ENCODE measurements at places on chromosomes 3 and 15.
A peak's percentile ranks its signal among the peaks of the same experiment; 100 is the strongest.

- DNase-seq = no peak
These were observed 57.8 kb upstream of the TBC1D5 start for GRCh38 chr3:17800232-17800631.

DNA sequence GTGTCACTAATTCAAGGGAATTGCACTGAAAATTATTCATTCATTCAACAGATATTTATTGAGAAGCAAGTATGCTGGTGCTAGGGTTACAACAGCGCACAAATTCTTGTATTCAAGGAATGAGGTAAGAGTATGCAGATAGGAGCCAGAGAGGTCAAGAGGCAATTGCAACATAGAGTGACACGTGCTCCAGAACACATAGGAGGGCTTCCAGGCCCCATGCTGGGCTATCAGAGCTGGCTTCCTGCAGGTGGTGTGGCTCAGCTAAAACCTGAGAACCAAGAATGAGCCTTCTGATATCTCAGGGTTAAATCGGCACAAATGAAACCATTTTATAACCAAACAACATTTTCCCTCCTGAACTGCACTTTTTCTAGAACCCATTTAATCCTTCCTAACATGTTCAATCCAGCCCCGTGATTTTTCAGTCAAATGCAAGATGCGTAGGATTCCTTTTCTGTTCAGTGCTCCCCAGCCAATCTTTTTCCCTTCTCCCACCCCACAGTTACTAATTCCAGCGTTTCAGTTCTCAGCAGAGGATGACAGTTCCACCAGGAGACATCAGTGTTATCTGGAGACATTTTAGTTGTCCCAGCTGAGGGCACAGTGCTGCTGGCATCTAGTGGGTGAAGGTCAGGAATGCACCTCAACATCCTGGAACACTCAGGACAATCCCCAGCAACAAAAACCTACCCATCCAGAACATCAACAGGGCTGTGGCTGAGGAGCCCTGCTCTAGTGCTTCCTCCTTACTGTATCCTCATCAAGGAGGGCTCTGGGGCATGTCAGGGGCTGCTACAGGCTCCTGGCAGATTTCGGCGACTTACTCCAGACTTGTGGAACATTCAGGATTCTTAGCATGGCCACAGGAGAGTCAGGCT is 13.1 kb downstream of the CCR5AS start:
- DNase-seq = no peak

- DNase-seq = peak; percentile 50
These were observed 109.2 kb downstream of the EPHB1 start for GRCh38 chr3:134904241-134904771.

DNA sequence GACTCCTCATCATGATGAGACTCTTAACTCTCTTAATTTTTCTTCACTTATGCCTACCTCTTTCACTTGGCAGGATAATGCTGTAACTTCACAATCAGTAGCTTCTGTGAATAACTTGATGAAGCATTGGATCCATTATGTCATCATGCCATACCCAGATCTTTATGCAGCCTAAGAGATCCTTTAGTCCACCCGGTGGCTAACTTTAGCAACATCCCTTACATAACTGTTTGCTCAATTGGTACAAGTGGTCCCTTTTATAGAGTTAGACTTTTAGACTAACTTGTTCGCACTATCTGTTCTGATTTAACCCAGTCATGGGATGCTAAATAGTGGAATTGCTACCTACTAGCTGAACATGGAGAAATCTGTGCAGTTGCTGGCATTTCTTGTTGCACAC is 184.5 kb downstream of the USP13 start:
- no peak for DNase-seq

GRCh38 chr15:68249058-68249713 is 19.7 kb upstream of the CLN6 start:
- DNase-seq = no peak

GRCh38 chr15:80991421-80991820 is 1.8 kb upstream of the MESD start:
- DNase-seq = no peak

- DNase-seq = no peak
These were observed 93.5 kb upstream of the ARRDC4 start for GRCh38 chr15:97866959-97867358.

DNA sequence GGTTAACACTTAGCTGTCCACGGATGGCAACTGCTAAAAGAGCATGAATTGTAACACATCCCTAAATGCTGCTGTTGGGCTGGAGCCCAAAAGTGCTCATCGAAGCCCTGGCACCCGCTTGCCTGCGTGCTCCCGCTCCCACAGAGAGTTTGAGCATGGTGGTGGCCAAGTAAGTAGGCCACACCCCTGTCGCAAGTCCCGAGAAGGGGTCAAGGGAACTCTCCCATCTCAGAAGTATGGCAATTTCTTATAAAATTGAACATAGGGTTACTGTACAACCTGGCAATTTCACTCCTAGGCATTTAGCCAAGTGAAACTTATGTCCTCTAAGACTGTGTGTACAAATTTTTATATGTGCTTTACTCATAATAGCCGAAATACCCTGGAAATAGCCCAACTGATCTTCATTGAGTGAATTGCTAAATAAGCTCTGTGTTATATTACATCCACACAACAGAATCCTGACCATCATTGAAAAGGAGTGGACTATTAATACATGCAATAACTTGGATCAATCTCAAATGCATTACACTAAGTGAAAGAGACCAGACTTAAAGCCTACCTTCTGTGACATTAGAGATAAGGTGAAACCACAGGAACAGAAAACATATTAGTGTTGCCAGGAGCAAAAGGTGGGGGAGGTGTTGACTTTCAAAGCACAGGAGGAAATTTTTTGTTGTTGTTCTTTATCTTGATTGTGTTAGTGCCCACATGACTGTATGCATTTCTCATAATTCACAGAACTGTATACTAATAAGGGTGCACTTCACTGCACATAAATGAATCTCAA is 1.5 kb upstream of the GCSAM start:
- no peak for DNase-seq

GRCh38 chr3:193744048-193744821 is 151.2 kb downstream of the OPA1 start:
- no peak for DNase-seq

GRCh38 chr3:56902468-56903160 is 100.9 kb upstream of the ARHGEF3 start:
- no peak for DNase-seq

- no peak for DNase-seq
These were observed 86.6 kb downstream of the FMN1 start for GRCh38 chr15:33107950-33108349.

DNA sequence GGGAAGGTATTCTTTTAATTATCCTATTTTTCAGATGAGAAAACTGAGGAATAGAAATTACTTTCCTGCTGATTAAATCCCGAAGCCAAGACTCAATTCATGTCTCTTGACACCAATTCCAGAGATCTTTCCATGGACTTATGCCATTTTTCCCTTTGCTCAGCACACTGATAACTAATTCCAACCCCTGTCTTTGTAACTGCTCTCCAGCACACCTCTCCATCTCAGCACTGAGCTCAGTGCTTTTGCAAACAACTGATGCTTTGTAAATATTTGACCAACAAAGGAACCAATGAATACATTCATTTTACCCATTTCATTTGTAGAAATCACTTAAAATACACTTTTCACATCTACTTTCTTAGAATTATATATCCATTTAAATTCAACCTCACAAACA is 249.1 kb downstream of the IL5RA start:
- DNase-seq = no peak

- DNase-seq = no peak
These were observed 50.4 kb downstream of the TFDP2 start for GRCh38 chr3:142098964-142099363.

GRCh38 chr15:37907136-37907535 is 27.3 kb upstream of the TMCO5A start:
- no peak for DNase-seq

- DNase-seq = no peak
These were observed 31.5 kb upstream of the TM4SF4 start for GRCh38 chr3:149442851-149443544.

DNA sequence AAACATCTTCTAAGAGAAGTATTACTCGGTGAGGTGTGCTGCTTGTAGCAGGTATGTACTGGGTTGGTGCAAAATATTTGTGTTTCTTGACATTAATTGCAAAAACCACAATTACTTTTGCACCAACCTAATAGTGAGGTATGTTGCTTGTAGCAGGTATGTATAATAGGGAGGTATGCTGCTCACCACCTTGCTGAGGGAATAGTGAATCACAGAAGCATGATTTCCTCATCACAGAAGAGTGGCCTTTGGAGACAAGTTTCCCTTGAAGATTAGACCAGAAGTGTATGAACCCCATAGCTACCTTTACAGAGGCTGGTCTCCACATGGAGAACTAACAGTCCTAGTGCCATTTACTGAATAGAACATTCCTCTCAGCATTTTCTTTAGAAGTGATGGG is 15.5 kb downstream of the DCP1A start:
- no peak for DNase-seq

GRCh38 chr3:89762405-89762804 is 655.0 kb downstream of the EPHA3 start:
- DNase-seq = no peak

DNA sequence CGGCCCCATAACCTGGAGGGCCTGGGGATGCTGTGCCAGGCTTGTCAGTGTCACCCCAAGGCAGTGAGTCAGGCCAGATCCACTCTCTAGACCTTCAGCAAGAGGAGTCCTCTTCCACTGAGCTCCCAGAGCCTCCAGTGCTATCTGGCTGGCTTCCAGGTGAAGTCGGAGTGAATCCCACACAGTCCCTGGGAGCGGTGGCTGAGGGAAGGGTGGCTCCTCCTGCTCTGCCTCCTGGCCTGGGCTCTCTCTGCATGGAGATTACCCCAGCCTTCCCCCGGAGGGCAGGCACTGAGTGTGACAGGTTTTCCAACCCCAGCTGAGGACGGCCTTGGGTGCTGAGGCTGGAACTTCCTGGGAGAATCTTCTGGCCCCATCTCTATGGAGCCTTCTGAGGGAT is 82.7 kb downstream of the EPHB1 start:
- no peak for DNase-seq

GRCh38 chr3:12797892-12798558 is 1.5 kb downstream of the CAND2 start:
- no peak for DNase-seq

GRCh38 chr3:44478055-44478468 is 592 bp upstream of the ZNF445 start:
- DNase-seq = no peak

GRCh38 chr3:15319575-15319974 is 12.8 kb downstream of the SH3BP5 start:
- no peak for DNase-seq

- no peak for DNase-seq
These were observed 26.4 kb upstream of the CORO2B start for GRCh38 chr15:68552344-68552743.

DNA sequence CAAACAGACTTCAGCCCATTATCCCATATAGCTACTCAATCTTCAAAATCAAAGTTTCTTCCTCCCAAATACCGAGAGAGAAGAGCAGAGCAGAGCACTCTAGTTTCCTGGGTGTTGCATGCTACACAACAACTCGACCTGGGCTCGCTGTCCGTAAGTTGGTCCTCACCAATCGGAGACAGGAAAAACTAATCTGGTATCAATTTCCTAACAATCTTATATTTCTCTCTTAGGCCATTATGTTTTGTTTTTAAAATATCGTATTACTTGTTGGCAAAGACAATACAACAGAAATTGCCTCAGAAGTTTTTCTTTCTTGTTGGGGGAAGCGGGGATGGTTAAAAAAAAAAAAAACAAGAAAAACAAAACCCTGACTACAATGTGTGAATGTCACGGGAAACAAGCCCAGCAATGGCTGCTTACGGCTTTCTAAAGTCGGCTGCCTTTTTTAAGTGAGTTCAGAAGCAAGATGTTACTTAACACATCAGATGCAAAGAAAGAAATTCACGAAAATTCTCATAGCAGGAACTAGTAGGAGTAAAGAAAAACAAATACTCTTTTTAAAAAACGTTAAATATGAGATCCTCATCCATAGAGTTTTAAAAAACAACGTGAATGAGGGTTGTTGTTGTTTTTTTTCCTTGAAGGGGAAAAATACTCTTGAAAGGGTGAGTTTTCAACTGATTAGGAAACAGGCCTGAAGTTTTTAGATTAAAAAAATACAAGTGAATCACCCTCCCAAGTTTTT is 1.9 kb downstream of the VGLL4 start:
- no peak for DNase-seq

GRCh38 chr3:197076415-197076814 is 46.8 kb upstream of the MELTF start:
- DNase-seq = no peak

DNA sequence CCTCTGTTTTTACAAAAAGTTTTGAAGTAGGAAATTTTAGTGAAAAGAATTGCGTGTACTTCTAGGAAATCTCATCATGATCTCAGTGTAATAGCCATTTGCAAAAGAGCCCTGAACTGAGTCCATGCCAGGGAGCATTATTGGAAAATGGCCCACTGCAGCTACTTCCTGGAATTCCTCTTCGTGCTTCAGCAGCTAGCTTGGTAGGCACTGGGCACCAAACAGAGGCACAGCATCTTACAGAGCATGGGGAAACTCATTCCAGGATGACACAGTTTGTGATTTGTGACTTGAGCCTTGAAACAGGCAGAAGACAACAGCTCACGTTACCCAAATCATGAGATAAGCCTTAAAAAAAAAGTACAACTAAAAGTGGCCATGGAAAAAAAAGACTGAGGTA is 179.1 kb downstream of the WDR72 start:
- no peak for DNase-seq

DNA sequence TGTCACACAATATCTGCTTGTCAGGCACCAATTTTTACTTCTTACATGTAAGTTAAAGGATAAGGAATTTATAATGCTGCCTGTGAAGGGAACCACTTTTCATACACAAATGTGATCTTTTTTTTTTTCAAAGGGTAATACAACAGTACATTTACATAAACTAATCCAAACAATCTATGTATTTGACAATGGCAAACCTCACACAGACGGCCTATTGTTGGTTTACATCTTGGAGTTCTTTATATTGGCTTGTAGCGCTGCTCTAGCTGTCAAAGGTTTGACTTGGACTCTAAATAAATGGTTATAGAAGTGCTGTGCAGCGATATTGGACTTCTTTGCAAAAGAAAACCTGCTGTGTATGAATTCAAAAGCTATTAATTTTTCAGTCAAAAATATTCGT is 598.0 kb downstream of the FOXP1 start:
- DNase-seq = no peak

- peak; percentile 51 for DNase-seq
These were observed 61.7 kb upstream of the AKAP13 start for GRCh38 chr15:85318732-85319076.

DNA sequence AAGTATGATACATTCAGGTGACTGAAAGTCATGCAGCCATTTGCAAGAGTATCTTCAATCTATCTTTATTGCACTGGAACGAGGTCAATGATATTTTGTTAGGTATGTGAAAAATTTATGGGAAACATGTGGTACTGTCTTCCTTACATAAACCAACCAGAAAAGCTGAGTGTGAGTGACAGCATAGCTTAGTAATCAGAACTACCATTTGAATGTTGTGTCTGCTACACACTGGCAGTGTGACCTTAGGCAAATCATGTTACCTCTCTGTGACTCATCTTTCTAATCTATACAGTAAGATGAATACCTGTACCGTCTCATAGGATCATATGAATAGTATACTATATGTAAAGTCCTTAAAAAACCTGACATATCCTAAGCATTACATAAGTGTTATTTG is 337.9 kb upstream of the IL12A start:
- no peak for DNase-seq

Measured in stimulated activated naive CD8-positive, alpha-beta T cell treated with anti-CD3 and anti-CD28 coated beads, Interleukin-15, amount 100 ng/mL, for 72 hours (primary cell).